CD4-positive, alpha-beta T cell (primary cell): ENCODE measurements at places on chromosomes 11 and 22. TPM values are rescaled to one million over a fixed set of nuclear protein-coding genes. Genes with fewer than 3 reads are reported as not detected.

GRCh38 chr11:62777389-62777788, 6.2 kb downstream of the TAF6L start:
- peaks cover 16% of the 10 kb centered on the region for H3K36me3 ChIP-seq
- no peak overlapping the region for H3K4me3 ChIP-seq
- H3K27me3 ChIP-seq: no peaks in the 10 kb centered on the region
- DNase-seq: no peak
- H3K27ac ChIP-seq: no peak overlapping the region
- H3K4me1 ChIP-seq: peaks cover 10% of the 10 kb centered on the region

The GRIA4 gene
- total RNA-seq: not detected

DNA sequence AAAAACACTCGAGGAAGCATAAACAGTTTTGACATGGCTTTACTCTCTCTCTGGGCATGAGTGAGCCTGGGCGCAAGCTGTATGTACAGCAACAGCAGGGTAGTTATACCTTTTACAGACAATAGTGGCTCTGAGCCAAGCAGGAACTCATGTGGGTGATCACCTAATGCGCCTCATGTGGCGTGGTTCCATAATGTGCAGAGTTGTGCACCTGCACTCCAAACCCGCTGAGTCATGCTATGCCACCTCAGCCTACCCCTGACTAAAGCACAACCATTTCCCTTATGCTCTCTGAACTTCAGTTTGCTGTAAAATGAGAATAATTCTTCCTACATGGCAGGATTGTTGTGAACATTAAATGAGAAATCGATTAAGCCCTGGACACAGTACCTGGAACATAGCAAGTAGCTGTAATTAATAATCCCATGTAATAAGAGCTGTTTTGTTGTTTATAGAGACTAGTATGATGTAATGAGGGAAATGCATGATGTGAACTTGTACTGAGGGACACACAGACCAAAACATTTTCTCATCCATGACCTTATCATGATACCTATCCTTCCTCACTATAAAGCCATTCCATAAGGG, 71.6 kb downstream of the CCDC34 start:
- no peak overlapping the region for H3K27ac ChIP-seq
- H3K27me3 ChIP-seq: no peaks in the 10 kb centered on the region
- H3K4me3 ChIP-seq: no peak overlapping the region

- H3K27ac ChIP-seq: no peak overlapping the region
- H3K4me1 ChIP-seq: no peaks in the 10 kb centered on the region
- no peak overlapping the region for H3K4me3 ChIP-seq
- H3K27me3 ChIP-seq: no peaks in the 10 kb centered on the region
- H3K36me3 ChIP-seq: no peaks in the 10 kb centered on the region
These were observed 12.4 kb downstream of the SHANK3 start for GRCh38 chr22:50684986-50685385.

GRCh38 chr11:43649921-43650320, 30.6 kb upstream of the HSD17B12 start:
- no peak overlapping the region for H3K27ac ChIP-seq
- no peaks in the 10 kb centered on the region for H3K27me3 ChIP-seq
- no peak overlapping the region for H3K4me3 ChIP-seq
- no peak for DNase-seq
- peaks cover 2% of the 10 kb centered on the region for H3K4me1 ChIP-seq
- H3K36me3 ChIP-seq: no peaks in the 10 kb centered on the region

- H3K27me3 ChIP-seq: no peaks in the 10 kb centered on the region
- no peaks in the 10 kb centered on the region for H3K36me3 ChIP-seq
- H3K27ac ChIP-seq: no peak overlapping the region
- no peak for DNase-seq
- H3K4me1 ChIP-seq: no peaks in the 10 kb centered on the region
- no peak overlapping the region for H3K4me3 ChIP-seq
These were observed 55.7 kb upstream of the PICALM start for GRCh38 chr11:86124251-86125233.
